Gastroesophageal sphincter (tissue), 4 donors: ENCODE measurements at places on chromosomes 11 and 22. TPM values are rescaled to one million over a fixed set of nuclear protein-coding genes. Genes with fewer than 3 reads are reported as not detected.

- no peak overlapping the region for H3K27ac ChIP-seq
- no peak for ATAC-seq
Measured at GRCh38 chr11:110087812-110088534, 5.2 kb upstream of the ZC3H12C start.

TSSK2 gene
- not detected for total RNA-seq

GRCh38 chr22:41660416-41660815 lies 28.3 kb downstream of the SNU13 start:
- no peak overlapping the region for H3K4me3 ChIP-seq
- H3K36me3 ChIP-seq, result no peaks in the 10 kb centered on the region
- no peaks in the 10 kb centered on the region for H3K27me3 ChIP-seq
- ATAC-seq, result no peak
- H3K4me1 ChIP-seq, result no peaks in the 10 kb centered on the region

GRCh38 chr11:14079011-14079410 lies 116.5 kb downstream of the SPON1 start:
- ATAC-seq, result no peak
- H3K4me1 ChIP-seq, result no peaks in the 10 kb centered on the region
- H3K27ac ChIP-seq, result no peak overlapping the region
- no peaks in the 10 kb centered on the region for H3K27me3 ChIP-seq

DNA sequence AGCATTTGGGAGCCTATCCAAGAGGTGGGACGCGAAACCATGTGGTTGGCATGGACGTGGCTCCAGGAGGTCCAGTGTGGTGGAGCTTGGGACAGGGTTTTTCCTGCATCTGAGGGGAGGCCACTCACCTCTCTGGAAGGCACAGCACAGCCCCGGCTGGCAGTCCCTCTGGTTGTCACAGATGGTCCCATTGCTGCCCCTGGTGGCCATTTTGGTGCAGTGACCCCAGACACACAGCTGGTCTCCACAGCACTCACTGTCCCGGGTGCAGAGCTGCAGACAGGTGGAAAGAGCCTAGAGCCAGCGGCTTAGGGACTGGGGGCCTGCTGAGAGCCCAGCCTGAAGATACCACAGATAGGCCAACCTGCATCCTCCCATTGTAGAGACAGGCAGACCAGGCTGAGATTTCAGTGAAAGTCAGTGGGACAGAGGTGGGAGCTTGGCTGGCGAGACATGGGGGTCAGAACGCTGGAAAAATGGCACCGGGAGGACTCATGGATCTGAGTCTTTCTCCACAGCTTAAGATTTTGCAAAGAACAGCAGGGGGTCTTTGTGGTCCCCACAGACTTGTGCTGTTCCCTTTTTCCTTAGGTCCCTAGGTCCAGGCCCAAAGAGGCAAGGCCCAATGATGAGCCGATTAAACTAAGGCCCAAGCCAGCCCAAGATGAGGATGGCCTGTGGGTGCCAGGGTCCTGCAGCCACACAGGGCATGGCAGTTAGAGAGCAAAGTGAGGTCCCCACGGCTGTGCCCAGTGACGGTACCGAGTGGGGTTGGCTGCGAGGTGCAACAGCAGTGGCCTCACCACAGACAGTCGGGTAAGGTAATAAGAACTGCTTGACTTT lies 41.4 kb downstream of the DKK3 start:
- ATAC-seq, result peak; percentile 57
- H3K27me3 ChIP-seq, result no peaks in the 10 kb centered on the region
- H3K4me1 ChIP-seq, result no peaks in the 10 kb centered on the region
- no peak overlapping the region for H3K27ac ChIP-seq

TMEM184B gene
- total RNA-seq, result 56.5 TPM

DDIAS gene
- 0.54 TPM for total RNA-seq

IFITM10 gene
- 0.85 TPM for total RNA-seq

DNA sequence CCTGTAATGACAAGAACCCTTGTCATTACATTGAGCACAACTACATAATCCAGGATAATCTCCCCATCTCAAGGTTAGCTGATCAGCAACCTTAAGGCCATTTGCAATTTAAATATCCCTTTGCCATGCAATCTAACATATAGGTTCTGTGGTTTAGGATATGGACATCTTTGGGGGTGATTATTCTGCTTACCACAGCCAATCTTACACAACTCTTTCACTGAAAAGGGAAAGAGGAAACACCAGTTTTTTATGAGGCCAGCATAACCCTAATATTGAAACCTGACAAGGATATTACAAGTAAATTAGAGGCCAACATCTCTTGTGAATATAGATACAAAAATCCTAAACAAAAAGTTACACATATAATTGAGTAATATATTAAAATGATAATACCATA lies 78.5 kb downstream of the CYP2R1 start:
- H3K27me3 ChIP-seq, result no peaks in the 10 kb centered on the region
- H3K4me3 ChIP-seq, result no peak overlapping the region
- no peak overlapping the region for H3K27ac ChIP-seq

GRCh38 chr11:87779276-87780067 lies 395.8 kb downstream of the RAB38 start:
- H3K4me3 ChIP-seq, result no peak overlapping the region
- no peaks in the 10 kb centered on the region for H3K27me3 ChIP-seq

SYT13 gene
- total RNA-seq, result 0.19 TPM

MRGPRE gene
- not detected for total RNA-seq

- H3K4me3 ChIP-seq, result no peak overlapping the region
- peaks cover 10% of the 10 kb centered on the region for H3K4me1 ChIP-seq
- no peaks in the 10 kb centered on the region for H3K36me3 ChIP-seq
- peak overlapping the region; percentile 71 for H3K27ac ChIP-seq
Measured at GRCh38 chr22:46591930-46592329, 28.3 kb upstream of the GRAMD4 start.

BIRC3 gene
- 19.0 TPM for total RNA-seq

GRCh38 chr22:45242778-45243191 lies 2.1 kb upstream of the KIAA0930 start:
- H3K36me3 ChIP-seq, result no peaks in the 10 kb centered on the region
- no peak for ATAC-seq
- no peaks in the 10 kb centered on the region for H3K27me3 ChIP-seq
- H3K27ac ChIP-seq, result no peak overlapping the region
- no peaks in the 10 kb centered on the region for H3K4me1 ChIP-seq
- H3K4me3 ChIP-seq, result no peak overlapping the region

GRCh38 chr11:46247659-46248058 lies 29.8 kb upstream of the CREB3L1 start:
- peaks cover 4% of the 10 kb centered on the region for H3K4me1 ChIP-seq
- H3K27ac ChIP-seq, result no peak overlapping the region
- ATAC-seq, result no peak
- no peak overlapping the region for H3K4me3 ChIP-seq

LDLRAD3 gene
- 7.6 TPM for total RNA-seq
